OCI-LY7 (cell line): ENCODE measurements at places on chromosomes 16 and 17. TPM values are rescaled to one million over a fixed set of nuclear protein-coding genes. Genes with fewer than 3 reads are reported as not detected.

Gene CCL18
- total RNA-seq: not detected in 2 replicates

Gene CRHR1
- not detected in 2 replicates for total RNA-seq

Gene KIFC3
- total RNA-seq: 0.61 TPM in 1 of 2 replicates, not detected in the other

Gene CES4A
- 0.38 and 0.41 TPM in 2 replicates for total RNA-seq

Gene NXPH3
- total RNA-seq: not detected in 2 replicates

Gene UTS2R
- 34.9 and 36.3 TPM in 2 replicates for total RNA-seq

Gene KRT20
- total RNA-seq: not detected in 2 replicates

Gene GPR142
- total RNA-seq: not detected in 2 replicates

Gene EMP2
- not detected in 2 replicates for total RNA-seq

Gene G6PC1
- total RNA-seq: 1.9 and 2.6 TPM in 2 replicates

Gene SMIM36
- not detected in 2 replicates for total RNA-seq

Gene UNC119
- 8.4 and 14.9 TPM in 2 replicates for total RNA-seq

Gene GSDMA
- total RNA-seq: 0.15 and 0.17 TPM in 2 replicates

Gene GP1BA
- total RNA-seq: not detected in 2 replicates

Gene CDK5R1
- 2.0 and 2.2 TPM in 2 replicates for total RNA-seq

Gene RHBDF1
- 0.66 and 0.68 TPM in 2 replicates for total RNA-seq

Gene SLC13A2
- not detected in 2 replicates for total RNA-seq

Gene NPTX1
- total RNA-seq: not detected in 2 replicates

Gene TMEM204
- total RNA-seq: not detected in 2 replicates

Gene CD300A
- total RNA-seq: 1.8 and 3.5 TPM in 2 replicates

Gene MT1A
- not detected in 2 replicates for total RNA-seq

Gene RASD1
- not detected in 2 replicates for total RNA-seq

Gene VAT1L
- total RNA-seq: not detected in 2 replicates

Gene KARS1
- 167 and 172 TPM in 2 replicates for total RNA-seq

Gene C17orf67
- total RNA-seq: 5.4 and 6.0 TPM in 2 replicates

Gene PABPN1L
- 0.38 TPM in 1 of 2 replicates, not detected in the other for total RNA-seq
